Amygdala (tissue), 56 donors: ENCODE measurements at places on chromosomes 7 and 10.

GRCh38 chr7:55308186-55308929 is 56.8 kb upstream of the LANCL2 start:
- no peak for DNase-seq

DNA sequence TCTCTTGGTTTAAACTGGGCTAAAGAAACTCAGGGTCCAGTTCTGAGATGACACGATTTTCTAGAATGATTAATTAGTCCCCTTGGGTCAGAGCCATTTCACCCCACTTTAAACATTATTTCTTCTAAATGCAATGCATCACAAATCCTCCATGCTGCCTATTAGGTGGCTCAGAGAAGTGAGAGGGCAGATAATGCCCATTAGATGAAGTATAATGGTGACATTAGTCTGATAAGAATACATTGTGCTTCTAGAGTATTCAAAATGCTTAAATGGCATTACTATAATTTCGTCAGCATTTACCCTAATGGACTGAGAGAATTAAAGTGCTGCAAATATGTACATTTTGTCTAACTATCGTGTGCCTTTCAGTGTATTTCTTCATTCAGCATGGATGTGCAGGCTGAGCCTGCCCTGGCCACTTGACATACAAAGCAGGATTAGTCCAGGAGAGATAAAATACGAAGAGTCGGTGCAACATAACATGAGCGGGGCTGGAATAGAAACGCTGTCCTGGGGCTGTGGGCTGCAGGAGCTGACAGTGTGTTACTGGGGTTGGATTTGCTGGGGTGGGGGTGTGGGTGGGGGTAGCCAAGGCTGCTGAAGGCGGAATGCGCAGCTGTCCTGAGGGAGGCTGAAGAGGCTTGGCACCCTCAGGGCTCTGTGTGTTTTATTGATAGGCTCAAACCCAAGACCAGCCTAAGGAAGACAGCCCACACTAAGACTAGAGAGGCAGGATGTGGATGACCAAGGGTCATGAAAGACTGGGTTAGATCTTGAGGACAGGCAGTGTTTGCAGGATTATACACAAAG is 52.8 kb upstream of the KLF6 start:
- no peak for DNase-seq

DNA sequence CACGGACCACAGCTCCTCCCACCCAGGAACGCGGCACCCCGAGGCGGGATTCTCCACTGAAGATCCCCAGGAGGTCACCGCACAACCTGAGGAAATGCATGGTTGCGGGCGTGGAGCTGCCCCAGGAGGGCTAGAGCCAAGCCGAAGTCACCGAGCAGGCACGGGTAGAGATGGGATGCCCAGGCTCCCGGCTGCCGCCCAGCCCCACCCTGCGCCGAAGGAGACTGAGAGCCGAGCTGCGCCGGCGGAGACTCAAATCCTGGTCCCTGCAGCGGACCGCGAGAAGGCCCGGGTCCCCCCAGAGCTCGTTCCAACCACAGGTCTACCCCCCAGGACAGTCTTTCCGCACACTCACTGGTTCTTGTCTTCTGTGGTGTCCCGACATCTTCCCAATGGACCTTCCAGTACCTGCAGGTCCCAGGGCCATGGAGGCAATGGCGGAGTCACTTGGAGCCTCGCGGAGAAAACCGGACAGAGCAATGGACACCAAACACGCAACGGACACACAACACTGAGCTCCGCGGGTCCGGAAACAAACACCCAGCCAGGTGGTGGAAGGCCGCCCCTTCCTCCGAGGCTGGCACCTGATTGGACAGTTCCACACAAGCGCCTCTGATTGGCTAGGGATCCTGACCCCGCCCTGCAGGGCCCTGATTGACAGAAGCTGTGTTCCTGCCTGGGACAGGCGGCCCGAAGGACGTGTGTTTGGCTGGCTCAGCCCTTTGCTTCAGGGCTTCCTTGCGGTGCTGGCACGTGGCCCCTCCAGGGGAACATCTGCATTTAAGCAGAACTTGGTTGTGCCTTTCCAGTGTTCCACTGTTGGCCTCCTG is 331.9 kb upstream of the NUPR2 start:
- no peak for DNase-seq

- no peak for DNase-seq
These were observed 20.6 kb downstream of the KLHDC10 start for GRCh38 chr7:130090745-130091532.

DNA sequence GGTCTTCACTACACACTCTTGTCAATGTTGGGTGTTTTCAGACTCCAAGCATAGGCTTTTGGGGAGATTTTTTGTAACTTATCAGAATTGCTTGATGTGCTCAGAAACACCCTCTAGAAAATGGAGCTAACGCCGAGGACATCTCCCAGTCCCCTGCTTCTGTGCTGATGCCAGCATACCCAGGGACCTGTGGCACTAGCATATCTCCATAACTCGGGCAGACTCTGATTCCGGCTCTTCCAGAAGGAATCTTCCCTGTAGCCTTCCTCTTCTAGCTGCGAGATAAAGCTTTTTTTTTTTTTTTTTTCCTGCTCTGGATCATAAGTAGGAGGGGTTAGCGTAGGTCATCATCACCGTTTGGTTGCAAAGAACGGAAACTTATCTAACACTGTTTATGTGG is 434.4 kb downstream of the GALNT17 start:
- no peak for DNase-seq

DNA sequence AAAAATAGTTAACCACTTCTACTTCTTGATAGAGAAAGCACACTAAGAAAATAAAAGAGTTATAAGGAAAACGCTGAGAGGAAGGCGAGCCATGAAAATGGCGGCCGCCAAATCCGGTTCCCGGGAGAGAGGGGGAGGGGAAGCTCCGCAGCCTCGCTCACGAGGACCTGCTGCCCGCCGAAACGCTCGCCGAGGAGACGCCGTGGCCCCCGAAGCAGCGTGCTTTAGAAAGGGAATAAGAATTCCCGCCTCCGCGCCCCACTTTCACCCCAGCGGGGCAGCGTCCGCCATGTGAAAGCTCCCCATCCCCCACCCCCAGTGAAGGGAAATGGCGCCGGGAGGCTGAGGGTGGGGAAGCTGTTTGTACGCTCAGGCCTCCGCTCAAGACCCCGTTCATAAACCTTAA is 505 bp downstream of the HNRNPA2B1 start:
- DNase-seq: no peak

GRCh38 chr7:142434666-142435167 is 176.9 kb upstream of the PRSS58 start:
- DNase-seq: no peak

DNA sequence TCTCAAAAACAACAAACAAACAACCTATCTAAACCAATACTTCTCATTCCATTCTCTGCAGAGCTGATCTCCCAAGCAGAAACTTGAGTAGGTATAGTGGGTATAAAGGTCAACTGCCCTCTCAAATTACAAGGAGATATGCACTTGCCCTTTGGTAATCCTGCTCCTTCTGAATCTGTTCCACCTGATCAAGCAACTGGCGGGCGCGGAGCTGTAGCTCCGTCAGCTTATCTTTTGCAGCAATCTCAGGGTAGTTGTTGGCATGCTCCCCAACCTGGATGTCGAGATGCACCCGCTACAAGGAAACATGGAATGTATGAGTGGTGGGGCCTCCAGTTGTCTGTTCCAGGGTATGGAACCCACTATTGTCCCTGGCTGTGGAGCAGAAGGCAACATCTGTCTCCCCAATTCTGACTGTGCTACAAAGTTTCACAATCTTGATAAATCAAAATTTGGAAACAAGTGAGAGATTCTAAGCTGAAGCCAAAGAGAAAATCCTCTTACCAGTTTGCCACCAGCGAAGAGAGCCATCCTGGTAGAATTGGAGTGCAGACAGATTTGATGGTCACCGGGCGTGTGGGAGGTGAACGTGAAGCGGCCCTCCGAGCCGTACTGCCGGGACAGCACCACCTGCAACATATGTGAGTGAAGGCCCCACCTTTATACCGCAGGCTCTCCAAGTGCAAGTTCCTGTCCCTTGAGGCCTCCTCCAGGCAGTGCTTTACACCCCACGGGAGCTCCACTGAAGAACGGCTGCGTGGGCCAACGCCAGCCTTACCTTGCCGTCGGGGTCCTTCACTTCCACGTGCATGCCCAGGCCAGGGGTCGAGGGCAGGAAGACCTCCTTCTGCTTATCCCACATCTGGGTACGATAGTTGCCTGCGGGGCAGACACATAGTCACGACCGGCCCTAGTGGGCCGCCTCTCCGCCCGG is 819 bp downstream of the TMED4 start:
- DNase-seq: no peak

DNA sequence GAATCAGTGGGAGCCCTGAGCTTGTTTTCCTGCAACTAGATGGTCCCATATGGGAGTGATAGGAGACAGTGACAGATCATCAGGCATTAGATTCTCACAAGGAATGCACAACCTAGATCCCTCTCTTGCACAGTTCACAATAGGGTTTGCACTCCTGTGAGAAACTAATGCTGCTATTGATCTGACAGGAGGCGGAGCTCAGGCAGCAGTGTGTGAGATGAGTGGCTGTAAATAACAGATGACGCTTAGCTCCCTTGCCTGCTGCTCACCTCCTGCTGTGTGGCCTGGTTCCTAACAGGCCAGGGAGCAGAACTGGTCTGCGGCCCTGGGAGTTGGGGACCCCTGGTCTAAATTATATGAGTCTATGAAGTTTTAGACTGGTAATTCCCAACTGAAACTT is 3.9 kb downstream of the MIOS start:
- DNase-seq: no peak

DNA sequence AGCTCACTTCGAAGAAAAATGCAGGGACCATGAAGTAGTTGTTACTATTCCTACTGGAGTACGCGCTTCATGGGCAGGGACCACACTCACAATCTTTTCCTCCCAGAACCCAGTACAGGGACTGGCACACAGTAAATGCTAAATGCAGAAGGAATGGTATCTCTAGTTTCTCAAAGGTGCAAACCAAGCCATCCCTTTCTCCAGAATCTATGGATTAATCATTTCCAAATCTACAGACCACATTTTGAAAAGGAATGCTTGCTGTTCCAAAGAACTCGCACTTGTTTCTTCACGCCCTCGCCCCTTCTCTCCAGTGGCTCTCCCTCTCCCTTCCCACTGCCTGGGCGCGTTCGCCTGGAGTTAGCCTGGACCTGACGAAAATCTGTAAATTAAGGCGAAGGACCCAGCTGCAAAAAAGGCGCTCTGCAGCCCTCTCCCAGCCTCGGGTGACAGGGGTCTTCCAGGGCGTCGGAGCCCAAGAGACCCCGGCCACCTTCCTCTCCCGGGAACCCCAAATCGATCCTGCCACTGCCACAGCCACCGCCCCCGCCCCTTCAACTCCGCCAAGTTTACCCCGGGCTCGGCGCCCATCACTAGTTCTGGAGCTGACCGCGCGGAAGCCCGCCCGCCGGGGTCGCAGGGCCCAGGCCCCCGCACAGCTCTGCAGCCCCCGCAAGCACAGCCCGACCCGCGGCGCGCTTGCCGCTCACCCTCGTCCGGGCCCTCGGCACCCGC is 527 bp downstream of the PDIA4 start:
- no peak for DNase-seq

DNA sequence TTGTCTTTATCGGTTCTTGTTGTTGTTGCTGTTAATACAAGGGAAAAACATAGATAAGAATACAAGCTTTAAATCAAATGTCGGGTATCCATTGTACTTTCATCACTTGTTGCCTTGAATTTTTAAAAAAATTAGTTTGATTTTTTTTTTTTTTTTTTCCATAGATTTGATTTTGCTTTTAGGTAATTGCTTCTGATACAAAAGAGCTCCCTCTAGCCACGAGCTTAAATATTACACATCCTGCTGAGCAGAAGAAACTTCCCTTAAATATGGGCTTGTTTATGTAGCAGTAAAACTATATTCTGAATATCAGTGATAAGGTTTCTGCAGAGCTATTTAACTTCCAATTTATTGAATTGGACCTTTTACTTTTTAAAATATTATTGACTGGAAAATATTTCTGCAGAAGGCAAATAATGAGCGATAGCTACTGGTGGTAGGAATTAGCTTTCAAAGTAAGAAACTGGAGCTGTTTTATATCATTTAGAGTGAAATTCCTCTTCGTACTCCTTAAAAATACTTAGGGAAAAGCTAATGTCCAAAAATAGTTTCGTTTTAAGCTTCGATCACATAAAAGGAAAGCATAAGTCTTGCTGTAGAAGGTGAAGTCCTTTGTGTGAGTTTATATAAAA is 216.9 kb downstream of the POLR1F start:
- no peak for DNase-seq

GRCh38 chr7:111018960-111019736 is 71.8 kb upstream of the LRRN3 start:
- DNase-seq: no peak

GRCh38 chr10:118392761-118393160 is 50.6 kb upstream of the FAM204A start:
- no peak for DNase-seq

DNA sequence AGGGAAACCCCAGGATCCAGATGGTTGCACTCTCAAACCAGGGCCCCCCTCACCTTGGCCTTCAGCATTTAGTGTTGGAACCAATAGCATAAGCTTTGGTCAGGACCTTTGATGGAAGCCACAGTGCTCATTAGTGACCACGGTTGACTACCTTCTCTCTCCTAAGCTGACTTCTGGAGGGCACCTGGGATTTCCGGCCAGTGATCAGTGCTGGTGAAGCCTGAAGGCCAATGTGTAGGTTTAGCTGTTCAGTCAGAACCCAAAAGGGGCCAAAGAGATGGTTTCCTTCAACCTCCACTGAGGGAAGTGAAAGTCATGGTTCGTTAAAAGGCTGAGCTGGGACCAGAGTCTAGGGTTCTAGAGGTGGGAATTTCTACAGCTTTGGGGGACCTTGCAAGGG is 46.4 kb downstream of the TCF7L2 start:
- no peak for DNase-seq

DNA sequence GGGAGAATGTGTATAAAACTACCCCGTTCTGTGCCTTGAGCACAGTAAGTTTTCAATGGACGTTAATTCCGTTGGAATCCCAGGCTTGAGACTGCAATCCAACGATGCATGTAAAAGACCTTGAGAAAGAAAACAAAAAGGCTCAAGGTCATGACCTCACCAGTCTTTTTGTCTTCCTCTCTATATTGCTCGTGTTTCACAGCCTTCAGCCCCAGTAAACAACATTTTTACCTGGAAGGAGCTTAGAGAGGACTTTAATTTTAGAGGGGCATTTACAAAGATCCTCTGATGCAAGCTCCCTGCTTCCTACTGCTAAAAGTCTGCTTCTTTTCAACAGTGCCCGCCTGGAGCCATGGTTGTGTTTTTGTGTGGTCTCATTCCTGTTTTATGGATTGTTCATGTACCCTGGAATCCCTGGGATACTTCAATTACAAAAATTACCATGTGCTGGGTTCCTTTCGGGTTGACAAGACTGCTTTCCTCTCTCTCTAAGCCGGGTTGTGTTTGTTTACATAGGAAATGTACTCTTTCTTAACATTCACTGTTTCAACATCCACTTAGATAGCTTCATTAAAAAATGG is 320.1 kb upstream of the NFE2L3 start:
- no peak for DNase-seq
